ENCODE measurements at places on chromosomes 2 and 18.

GRCh38 chr2:115285416-115285815 is 843.0 kb downstream of the DPP10 start:
- no peak for DNase-seq

GRCh38 chr2:100817388-100817985 is 2.5 kb upstream of the NPAS2 start:
- no peak for DNase-seq

DNA sequence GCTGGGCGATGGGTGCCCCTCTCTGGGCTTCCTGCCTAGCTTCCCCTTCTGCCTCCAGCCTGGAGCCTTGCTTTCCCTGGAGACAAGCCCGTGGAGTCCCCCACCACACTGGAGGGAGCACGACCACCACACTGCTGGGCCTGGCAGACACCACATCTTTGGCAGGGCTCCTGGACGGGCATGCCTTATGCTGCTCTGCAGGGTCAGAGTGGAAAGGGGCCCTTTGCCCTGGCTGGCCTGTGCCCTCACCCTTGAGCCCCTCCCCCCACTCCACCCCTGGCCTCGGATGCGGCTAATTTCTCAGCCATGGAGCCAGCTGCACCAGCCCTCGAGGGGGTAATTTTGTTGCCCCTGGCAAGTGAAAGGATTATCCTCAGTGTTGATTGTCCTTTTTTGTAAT is 194.5 kb downstream of the LOXHD1 start:
- DNase-seq, result no peak

DNA sequence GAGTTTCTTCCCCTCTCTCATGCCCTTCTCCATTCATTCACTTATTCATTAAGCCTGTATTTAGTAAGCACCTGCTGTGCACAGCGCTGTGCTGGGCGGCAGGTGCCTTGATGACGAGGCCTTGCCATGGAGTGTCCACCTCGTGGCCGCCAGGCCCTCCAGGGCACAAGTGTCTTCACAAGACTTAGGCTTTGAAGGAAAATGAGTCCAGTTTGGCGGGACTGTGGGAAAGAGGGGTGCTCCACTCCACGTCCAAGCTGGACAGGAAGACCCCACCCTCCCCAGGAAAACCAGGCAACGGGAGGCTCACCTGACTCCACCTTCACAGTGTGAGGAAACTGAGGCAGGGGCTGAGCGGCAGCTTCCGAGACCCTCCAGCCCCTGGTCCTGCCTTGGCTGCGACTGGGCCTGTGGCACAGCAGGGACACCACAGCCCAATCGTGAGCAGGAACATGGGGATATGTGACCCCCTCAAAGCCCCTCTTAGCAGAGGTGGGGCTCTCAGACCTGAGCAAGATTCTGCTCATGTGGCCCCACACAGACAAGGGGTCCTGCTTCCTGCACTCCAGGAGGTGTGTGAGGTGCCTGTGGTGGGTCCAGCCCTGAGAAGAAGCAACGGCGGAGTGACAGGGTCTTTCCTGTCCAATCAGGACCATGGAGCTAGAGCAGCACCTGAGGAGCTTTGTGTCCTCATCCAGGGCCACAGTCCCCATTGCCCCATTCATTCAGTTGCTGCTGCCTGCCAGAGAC is 110.3 kb upstream of the ODC1 start:
- no peak for DNase-seq

DNA sequence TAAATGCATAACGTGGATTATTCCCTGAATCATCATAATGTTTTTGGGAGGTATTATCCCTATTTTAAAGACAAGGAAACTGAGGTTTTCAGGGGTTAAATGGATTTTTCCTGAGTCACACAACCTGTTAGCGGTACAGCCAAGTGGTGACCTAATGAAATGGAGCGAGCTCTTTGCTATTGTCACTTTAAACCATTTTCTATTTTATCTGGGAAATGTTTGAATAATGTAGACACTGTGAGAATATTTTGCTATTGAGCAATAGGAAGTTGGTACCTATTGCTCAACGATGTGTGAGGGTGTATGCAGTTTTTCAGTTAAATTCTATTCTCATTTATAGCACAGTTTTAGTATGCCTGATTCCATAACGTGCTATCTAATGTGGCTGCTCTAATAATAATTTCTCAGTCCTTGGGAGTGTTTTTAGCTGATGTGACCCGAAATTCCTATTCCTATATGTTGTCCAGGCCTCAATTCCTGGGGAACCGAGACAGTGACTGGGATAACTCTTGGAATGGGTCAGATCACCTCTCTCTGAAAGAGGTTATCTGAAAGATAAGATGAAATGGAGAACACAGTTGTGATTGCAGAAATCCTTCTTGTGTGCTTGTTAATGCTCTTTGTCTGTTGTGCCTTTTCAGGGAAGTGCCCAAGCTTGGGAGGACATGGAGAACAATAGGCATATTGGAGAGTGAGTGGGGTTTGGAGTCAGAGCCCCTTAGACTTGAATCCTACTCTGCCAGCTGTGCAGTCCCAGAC is 38.4 kb downstream of the ABCB11 start:
- peak; percentile 89 for DNase-seq

DNA sequence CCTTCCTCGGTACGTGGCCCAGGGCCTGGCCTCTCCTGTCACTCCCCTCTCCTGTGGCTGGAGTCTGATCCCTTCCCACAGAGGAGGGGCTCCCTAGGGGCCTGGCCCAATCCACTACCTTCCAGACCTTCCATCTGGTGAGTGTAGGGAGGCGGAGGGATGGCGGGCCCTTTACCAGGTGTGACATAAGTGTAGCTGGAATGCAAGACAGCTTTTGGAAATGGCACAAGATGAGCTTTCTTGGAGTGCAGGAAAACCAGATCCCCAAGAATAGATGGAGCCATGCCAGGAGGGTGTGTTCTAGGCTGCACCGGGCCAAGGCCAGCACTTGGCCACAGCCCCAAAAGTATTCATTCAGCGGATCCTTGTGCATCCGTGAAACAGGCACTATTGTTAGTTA is 30.1 kb downstream of the IGFBP5 start:
- peak; percentile 58 for DNase-seq

DNA sequence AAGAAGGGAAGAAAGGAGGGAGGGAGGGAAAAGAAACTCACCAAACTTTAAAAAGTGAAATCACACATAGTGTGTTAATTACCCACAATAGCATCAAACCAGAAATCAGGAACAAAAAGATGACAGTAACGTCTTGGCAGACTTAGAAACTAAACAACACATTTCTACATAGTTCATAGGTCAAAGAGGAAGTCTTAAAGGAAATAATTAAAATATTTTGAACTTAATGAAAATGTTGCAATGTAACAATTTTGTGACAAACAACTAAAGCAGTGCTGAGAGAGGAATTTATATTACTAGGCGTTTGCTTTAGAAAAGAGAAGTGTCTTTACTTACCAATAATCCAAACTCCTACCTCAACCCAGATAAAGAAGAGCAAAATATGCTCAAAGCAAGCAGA is 505.0 kb upstream of the ID2 start:
- DNase-seq, result no peak

DNA sequence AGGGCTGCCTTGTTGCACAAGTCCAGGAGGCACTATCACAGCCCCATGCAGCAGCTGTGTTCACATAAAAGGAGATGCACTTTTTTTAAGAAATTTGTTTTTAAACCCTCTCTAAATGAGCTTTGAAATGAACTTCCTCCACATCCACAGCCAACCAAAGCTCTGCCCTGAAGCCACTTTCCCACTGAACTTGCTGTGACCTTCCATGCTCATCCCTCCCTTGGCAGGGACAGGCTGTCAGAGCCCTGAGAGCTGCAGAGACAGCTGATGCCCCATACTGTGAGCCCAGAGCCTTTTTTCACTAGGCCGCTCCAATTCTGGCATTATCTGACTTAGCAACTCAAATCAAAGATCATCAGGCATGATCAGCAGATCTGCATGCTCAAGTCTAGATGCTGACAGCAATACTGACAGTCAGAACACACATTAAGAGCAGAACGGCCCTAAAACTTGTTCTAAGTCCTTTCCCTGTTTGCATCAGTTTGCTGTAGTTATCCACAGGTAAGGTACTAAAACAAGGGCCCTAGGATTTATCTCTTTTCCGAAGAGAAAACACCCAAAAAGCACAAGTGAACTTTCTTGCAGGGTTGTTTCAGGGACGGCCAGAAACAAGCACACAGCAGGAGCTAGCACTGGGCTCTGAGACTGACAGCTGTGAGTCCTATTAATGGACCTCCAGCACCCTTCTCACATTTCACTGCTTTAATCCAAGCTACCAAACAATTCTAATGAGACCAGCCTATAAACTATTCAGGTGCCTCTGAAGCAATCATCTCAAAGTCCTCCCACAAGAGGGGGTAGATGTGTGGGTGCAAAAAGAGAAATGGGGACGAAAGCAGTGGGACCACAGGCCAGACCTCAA is 34.9 kb downstream of the RNU4ATAC start:
- no peak for DNase-seq

- peak; percentile 70 for DNase-seq
These were observed 33.4 kb upstream of the VPS54 start for GRCh38 chr2:64052463-64053241.
